Stimulated activated CD4-positive, alpha-beta T cell treated with anti-CD3 and anti-CD28 coated beads, Interleukin-4, amount 100 ng/mL, for 48 hours (primary cell): ENCODE measurements at places on chromosomes 5 and 9.

- DNase-seq: no peak
These were observed 73.3 kb upstream of the OSMR start for GRCh38 chr5:38772471-38772870.

GRCh38 chr5:89613222-89613956 lies 730.4 kb upstream of the MEF2C start:
- DNase-seq: no peak

- no peak for DNase-seq
These were observed 101.1 kb upstream of the CACNA1B start for GRCh38 chr9:137776306-137776995.

DNA sequence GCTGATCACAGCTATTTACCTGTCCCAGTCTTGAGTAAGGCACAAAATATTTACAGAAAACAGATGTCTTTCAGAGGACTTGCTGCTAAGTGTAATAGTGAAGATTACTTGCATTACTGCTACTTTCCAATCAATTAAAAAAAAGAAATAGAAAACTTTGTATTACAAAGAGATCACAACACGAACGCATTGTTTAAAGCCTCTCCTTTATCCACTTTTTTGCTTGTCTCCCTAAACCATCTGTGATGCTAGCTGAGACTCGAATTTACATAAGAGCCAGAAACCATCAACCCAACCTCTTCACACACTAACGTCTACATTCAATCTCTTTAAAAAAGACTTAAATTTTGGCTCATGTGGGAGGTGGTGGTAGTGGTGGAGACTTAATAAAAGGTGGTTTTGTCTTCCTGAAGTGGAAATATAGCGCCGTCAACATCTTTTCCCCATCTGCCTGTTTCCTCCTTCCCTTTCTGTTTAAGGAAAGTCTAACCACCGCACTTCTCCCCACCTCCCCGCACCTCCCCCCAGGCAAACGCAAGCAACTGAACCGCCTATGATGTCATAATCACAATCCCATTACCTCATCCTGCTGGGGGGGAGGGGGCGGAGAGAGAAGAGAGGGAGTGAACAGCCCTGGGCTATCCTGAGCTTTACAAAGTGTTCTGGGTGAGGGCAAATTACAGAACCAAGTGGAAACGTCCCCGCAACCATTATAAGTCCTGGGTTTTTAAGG lies 948 bp upstream of the FAM53C start:
- no peak for DNase-seq

DNA sequence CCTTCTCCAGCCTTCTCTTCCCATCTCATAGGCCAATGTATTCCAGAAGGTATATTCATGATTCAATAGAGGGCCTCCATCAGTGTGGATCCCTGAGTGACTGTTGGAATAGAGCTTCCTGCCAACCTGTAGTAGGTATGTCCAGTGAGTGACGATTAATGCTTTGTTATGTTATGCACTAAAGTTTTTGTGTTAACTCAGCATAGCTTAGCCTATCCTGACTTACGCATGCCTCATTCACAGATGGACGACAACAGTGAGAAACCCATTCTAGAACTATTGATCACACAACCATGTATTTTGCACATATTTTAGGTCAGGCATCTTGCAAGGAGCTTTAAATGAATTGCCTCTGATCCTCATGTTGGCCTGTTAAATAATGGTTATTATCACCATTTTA lies 225.5 kb upstream of the TRIM32 start:
- no peak for DNase-seq

GRCh38 chr9:36346569-36346968 lies 53.5 kb downstream of the RNF38 start:
- DNase-seq: no peak

GRCh38 chr5:67065237-67065636 lies 131.4 kb downstream of the CD180 start:
- DNase-seq: peak; percentile 25

DNA sequence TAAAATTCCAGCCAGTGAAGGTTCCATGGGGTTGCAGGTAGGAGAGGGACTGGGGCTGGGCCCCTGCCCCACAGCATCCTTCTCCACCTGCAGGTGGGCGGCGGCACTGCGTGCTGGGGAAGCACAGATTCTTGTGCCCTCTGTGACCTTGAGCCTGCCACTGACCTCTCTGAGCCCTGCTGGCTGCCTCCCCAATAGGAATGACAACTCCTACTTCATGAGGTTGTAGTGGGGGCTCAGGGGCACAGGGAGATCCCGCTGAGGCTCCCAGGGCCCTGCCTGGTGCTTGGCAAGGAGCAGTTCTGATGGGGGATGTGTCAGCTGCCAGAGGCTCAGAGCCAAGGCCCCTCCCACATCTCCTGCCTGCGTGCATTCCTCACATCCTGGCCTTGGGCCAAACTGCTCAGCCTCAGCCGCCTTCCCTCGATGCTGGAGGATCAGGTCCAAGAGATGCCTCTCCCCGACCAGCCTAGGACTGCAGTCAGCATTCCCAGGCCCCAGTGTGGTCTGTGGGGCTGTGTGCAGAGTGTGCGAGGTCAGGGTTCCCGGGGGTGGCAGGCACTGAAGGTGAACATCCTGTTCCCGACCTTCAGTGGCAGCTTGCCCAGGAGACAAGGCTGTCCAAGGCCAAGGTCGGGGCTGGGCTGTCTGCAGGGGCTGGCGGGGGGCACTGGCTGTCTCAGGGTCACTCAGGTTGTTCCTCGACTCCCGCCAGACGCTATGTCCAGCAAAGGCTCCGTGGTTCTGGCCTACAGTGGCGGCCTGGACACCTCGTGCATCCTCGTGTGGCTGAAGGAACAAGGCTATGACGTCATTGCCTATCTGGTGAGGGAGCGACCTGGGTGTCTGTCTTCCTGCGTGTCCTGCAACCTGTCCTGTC lies 7.0 kb downstream of the ASS1 start:
- peak; percentile 27 for DNase-seq

DNA sequence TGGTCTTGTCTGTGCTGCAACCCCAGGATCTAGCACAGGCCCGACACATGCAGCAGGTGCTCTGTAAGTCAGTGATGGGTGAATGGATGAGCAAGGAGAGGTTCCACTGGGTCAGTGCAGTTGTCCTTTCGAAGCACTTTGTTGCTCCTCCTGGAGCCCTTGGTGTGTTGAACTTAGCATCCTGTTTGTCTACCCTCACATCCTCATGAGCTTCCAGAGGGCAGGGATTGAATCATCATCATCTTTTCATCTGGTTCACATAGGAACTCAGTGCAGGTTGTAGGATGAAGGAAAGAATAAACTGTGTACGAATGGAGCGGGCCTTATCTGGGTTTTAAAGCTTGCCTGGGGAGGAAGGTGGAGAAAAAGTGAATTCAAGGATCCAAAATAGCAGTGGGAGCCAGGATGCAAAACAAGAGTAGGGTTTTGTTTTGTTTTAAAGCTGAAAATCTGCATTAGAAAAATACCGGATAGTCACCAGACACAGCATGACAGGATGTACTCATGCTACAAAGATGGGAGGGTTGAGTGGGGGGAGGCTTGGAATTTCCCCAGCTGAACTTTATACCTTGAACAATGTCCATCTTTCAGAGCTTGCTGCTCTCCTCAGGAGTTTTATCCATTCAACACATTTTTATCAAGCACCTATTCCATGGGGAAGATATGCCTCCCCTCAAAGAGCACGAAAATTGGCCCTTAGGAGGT lies 55.8 kb downstream of the PTTG1 start:
- no peak for DNase-seq

DNA sequence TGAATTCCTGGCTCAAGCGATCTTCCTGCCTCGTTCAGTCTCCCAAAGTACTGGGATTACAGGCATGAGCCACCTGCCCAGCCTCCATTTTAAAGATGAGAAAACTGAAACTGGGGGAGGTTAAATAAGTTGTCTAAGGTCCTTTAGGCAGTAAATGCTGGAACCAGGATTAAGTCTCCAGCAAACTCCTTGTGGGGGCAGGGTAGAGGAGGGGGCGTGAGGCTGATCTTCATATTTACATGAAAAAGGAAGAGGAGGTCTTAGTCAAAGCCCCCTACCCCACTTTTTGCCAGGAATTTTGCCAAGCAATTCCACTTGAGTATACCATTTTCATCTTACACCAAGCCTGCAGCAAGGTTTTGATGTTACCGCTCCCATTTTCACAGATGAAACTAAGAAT lies 76.6 kb upstream of the NR4A3 start:
- no peak for DNase-seq

DNA sequence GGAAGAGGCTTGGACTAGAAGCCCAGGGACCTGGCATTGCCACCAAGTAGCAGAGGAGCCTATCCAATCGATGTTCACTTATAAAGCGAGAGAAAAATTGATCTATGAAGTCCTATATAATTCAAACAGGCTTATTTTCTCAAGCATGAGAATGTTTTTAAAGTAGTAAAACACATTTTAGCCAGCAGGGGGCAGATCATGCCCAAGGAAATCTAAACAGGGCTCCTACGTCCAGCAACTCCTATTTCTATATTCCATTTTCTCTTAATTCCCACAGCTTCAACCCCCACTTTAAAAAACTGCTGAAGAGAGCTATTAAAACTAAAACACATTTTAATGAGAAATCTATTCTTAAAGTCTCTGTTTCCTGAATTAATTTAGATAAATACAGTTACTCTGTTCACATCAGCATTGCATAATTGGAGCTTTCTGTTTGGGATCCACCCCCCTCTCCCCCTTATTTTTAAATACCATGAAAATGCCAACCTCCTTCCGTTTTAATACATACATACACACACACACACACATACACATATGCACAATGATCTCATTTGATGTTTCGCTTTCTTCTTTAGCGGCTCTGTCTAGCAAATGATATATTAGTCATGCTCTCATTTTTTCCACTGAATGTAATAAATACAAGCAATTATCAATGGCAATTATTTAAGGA lies 144.9 kb downstream of the MYO10 start:
- no peak for DNase-seq

DNA sequence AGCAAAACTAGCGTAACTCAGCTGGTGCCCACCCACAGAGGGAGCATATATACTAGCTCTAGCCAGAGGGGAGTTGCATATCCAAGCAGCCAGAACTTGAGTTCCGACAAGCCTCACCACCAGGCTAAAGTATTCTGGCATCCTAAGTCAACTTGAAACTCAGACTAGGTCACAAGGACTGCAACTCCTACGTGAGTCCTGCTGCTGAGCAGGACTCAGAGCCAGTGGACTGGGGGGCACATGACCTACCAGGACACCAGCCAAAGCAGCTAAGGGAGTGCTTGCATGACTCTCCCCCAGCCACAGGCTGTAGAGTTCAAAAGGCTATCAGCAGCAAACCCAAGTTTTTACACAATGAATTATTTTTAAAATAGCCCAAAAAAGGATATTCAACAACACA lies 26.1 kb downstream of the SPDL1 start:
- no peak for DNase-seq

- no peak for DNase-seq
These were observed at the start of gene SLC6A7 for GRCh38 chr5:150189728-150190502. SLC6A7 (plus strand) TSS chr5:150190062; CDS start chr5:150190328, 266 bp downstream.

DNA sequence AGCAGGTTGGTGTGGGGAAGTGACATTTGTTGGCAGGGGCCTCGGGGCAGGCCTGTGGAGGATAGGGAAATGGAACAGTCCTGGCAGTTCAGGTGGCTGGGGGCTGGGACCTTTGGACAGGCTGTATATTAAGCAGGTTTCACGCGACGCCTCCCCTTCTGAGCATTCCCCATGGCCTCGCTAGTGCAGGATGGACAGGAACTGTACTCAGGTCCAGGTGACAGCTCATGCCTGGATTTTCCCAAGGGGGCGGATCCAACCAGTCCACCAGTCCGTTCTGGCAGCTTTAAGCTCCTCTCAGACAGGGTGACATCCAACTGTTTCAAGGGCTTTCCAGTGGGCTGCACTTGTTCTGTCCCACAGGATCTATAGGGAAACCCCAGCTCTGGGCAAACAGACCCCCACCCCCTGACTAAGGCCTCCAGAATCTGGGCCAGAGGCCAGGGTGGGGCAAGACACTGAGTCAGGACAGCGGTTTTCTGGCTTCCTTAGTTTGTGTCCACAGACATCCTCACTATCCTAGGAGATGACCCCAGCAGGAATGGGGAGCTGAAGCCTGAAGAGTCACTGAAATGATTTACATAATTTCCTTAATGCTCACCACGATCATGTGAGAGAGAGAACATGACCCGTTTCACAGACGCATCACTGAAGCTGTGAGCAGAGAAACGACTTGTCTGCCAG lies 20.9 kb downstream of the CSF2 start:
- DNase-seq: no peak

- DNase-seq: no peak
These were observed 62.9 kb downstream of the HSD17B4 start for GRCh38 chr5:119515192-119515591.

DNA sequence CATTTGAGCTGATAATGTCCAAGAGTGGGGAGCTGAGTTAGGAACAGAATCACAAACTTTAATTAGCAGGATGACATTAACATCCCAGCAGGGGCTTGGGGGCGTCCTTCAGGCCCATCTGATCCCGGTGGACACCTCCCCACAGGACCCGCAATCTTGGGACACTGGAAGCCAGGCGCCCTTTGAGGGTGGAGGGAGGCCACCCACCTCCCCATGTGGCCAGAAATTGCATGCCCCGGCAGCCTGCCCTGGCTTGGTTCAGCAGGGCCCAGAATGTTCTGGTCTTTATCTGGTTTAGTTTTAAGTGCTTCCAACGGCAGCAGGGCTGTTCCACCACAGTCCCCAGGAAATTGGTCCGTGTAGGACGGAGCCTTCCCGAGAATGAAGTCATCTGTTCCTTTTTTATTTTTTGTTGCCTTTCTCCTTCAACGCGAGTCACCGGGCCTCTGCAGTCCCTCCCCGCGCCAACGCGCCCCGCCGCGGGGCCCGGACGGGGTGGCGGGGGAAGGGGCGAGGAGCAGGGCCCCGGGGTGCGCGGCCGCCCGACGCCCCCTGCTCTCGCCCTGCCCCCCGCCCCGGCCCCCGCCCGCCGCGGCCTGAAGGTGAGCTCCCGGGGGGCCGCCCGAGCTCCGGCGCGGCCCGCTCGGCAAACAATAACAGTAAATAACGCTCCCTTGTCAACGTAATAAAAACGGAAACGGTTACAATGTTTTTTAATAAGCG lies 207.9 kb downstream of the C9orf50 start:
- DNase-seq: peak; percentile 30

DNA sequence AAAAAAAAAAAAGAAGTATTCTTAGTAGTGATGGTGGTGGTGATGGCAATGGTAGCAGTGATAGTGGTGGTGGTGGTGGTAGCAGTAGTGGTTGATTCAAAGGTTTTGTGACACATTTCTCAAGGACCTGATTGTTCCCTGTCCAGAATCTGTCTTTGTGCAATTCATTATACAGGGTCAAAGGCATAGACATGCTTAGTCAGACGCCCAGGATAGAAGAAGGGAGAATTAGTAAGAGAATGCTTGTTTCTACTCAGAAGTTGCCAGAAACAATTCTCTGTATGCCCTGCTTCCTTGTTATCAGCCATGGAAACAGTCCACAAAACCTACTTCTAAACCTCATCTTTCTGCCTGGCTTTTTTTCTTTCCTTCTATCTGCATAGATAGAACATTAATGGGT lies 89.4 kb downstream of the SLC44A1 start:
- no peak for DNase-seq

- no peak for DNase-seq
These were observed 232.2 kb upstream of the KLF4 start for GRCh38 chr9:107721705-107722245.

GRCh38 chr5:654071-654778 lies 38.9 kb downstream of the TPPP start:
- no peak for DNase-seq
